ENCODE measurements at places on chromosomes 11 and 22.

- no peak for DNase-seq
Observed at GRCh38 chr11:109209572-109209971, 212.4 kb upstream of the C11orf87 start.

DNA sequence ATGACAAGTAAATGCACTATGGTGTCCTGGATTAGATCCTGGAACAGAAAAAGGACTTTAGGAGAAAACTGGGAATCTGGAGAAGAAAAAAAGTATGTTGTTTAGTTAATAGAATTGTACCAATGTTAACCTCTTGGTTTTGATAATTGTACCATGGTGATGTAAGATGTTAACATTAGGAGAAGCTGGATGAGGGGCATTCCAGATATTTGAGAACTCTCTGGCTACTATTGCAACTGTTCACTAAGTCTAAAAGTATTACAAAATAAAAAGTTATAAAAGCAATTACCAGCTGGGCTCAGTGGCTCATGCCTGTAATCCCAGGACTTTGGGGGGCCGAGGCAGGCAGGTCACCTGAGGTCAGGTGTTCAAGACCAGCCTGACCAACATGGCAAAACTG, 66.5 kb downstream of the EXT2 start:
- DNase-seq: no peak

DNA sequence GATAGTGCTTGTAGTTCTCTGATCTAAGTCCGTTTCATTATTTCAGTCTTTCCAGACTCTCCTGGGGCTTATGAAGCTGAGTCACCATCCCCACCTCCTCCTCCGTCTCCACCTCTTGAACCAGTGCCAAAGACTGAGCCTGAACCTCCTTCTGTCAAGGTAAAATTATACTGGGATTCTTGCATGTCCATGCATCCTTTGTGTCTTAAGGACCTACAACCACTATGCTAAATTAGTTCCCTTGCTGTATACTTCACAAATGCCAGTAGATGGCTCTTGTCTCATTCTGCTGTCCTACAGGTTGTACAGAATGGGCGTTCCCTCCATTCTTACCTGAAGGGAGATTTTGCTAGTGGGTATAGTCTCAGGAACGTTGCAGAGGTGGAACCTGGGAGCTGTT, 42.2 kb downstream of the POLD3 start:
- DNase-seq: no peak

GRCh38 chr22:50071432-50072166, 13.5 kb upstream of the TTLL8 start:
- DNase-seq: no peak

GRCh38 chr22:19231986-19232385, 53.5 kb upstream of the SLC25A1 start:
- no peak for DNase-seq

- DNase-seq: no peak
Observed at GRCh38 chr11:83493034-83493433, 206.9 kb upstream of the CCDC90B start.

DNA sequence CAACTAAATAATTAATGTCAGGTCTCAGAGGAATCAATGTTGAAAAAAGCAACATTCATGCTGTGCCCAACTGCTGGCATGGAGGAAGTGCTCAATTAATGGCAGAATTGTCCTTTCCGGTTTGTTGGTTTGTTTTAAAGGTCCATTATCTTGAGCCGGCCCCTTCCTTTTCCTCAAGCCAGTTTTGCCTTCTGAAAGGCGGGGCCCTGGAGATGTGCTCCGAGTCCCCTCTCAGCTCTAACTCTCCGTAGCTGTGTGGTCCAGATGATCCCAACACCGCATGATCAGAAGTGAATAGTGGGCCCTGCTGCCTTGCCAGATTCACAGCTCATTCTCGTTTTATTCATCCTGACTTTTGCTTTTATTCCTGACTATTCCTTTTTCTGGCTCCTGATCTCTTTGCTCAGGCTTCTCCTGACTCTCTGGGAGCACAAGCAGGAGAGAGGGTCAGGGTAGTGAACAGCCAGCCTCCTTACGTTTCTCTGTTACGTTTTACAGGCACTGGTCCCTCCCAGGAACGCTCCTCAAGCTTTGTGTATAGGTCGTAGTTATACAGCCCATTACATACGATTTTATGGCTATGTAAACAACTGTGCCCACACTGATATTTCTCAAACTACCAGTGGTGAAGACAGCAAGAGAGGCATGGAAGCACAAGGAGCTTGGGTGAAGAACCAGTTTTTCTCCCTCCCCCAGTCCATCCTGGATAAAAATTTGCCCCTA, 265.9 kb downstream of the LARGE1 start:
- DNase-seq: no peak
